Spleen (tissue), 13 donors: ENCODE measurements at places on chromosomes 11 and 22.

DNA sequence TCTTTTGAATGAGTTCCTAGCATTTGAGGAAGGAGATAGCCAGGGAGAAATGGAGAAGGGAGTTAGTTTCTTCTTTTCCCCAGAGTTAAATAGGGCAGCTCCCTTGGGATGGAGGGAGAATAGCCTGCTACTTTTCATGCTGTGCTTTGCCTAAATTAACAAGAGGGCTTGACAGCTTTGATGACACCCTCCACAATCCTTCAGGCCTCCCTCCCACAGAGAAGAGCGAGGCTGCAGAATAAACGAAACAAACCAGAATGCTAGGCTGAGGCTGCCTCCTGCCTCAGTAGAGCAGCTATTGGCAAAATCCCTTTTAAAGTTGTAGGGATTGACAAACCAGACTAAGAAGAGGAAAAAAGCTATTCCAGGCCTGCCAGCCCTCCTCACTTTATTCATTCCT lies 94.6 kb downstream of the C11orf58 start:
- no peaks in the 10 kb centered on the region for H3K4me1 ChIP-seq
- H3K27ac ChIP-seq: no peak overlapping the region
- no peak for DNase-seq
- H3K27me3 ChIP-seq: no peaks in the 10 kb centered on the region

DNA sequence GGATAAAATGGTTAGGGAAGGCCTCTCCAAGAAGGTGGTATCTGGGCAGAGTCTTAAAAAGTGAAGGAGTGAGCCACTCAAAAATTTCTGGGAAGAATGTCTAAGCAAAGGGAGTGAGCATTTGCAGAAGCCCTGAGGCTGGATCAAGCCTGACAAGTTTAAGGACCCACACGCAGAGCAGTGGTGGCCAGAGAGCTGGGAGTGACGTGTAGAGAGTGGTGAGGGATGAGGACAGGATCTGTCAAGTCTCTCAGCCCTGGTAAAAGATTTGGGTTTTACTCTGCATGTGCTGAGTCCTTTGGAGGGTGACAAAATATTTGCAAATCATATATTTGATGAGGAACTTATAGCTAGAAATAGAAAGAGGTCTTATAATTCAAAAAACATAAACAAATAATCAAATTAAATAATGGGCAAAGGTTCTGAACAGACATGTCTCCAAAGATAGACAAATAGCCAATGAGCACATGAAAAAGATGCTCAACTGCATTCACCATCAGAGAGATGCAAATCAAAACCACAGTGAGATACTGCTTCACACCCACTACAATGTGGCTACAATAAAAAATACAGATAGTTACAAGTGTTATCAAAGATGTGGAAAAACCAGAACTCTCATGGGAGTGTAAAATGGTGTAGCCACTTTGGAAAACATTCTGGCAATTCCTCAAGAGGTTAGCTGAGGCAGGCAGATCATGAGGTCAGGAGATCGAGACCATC lies 107.2 kb upstream of the NNMT start:
- no peak for DNase-seq
- peaks cover 70% of the 10 kb centered on the region for H3K4me1 ChIP-seq
- no peaks in the 10 kb centered on the region for H3K27me3 ChIP-seq

DNA sequence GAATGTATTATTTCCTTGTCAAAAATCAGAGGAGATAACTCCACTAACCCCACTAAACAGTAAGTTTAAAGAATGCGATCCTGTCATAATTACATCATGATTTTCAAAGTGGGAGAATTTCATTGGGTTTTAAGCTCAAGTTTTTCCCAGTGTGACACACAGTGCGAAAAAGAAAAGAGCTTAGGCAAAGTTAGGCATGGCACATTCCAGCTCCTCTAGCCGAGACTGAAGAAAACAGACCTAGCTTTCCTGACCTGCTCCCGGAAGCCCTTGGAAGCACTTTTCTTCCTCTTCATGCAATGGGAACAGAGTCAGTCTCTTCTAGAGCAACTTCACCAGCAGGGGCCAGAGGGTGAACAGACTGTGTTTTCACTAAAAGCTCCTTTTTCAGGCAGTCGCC lies 76.6 kb upstream of the AKIP1 start:
- H3K36me3 ChIP-seq: no peaks in the 10 kb centered on the region
- no peak overlapping the region for H3K4me3 ChIP-seq
- peaks cover 46% of the 10 kb centered on the region for H3K4me1 ChIP-seq
- no peaks in the 10 kb centered on the region for H3K27me3 ChIP-seq

- no peak for DNase-seq
- no peaks in the 10 kb centered on the region for H3K27me3 ChIP-seq
- no peak overlapping the region for H3K27ac ChIP-seq
Measured at GRCh38 chr11:112404112-112404511, 143.5 kb upstream of the PLET1 start.

GRCh38 chr22:27845644-27846043 lies 44.1 kb upstream of the MN1 start:
- DNase-seq: no peak
- no peaks in the 10 kb centered on the region for H3K27me3 ChIP-seq
- peaks cover 81% of the 10 kb centered on the region for H3K36me3 ChIP-seq
- no peaks in the 10 kb centered on the region for H3K4me1 ChIP-seq

GRCh38 chr11:75159151-75159953 lies 8.4 kb downstream of the SLCO2B1 start:
- peaks cover 8% of the 10 kb centered on the region for H3K4me1 ChIP-seq
- H3K27me3 ChIP-seq: no peaks in the 10 kb centered on the region
- H3K4me3 ChIP-seq: no peak overlapping the region
- no peaks in the 10 kb centered on the region for H3K36me3 ChIP-seq
- DNase-seq: no peak

DNA sequence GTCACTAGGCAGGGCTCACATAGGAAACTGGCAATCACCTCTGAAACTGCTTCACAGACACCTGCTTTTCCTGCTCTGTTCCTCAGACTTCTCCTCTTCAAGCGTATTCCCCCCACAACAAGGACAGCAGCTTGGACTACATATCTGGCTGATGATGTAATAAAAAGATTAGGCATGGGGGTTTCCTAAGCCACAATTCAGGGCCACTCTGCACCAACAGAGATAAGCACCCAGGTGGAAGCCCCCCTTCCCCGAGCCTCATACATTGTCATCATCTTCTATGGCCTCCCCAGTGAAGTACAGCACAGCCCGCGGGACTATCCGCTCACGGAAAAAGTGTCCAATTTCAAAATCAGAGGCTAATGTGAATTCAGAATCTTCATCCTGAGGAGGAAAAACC lies 25.0 kb upstream of the PHLDA2 start:
- no peak overlapping the region for H3K27ac ChIP-seq
- H3K4me3 ChIP-seq: no peak overlapping the region
- no peak for DNase-seq
- no peaks in the 10 kb centered on the region for H3K4me1 ChIP-seq

DNA sequence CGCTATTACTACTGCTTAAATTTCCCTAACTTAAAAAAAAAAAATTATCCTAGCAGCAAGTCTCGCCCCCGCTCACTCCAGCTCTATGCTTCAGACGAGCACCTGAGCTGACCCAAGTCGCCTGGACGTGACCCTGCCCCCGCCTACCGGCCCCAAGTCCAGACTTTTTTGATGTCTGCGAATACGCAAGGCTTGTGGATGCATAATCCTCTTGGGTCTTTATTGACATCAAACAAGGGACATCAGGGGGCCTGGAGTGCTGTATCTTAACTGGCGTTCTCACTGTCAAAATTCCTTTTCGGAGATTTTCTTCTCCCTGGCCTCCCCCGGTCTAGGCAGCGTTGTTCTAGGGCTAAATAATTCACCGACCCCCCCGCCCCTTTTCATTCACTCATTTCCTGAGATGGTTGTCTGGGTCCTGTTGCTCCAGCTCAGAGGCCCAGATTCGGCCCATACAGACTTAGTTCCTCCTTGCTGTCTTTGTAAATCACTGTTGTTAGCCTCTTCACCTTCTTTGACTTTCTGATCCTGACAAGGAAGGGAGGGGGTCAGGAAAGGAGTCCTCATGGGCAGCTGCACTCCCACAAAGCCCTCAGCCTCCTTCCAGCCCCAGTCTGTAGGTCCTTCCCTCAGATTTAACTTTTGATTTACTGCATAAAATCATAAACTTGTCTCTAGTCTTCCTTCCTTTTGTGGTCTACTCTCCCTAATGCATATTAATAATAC lies 601 bp upstream of the LRP4 start:
- peak overlapping the region; percentile 77 for H3K27ac ChIP-seq
- H3K27me3 ChIP-seq: peaks cover 35% of the 10 kb centered on the region
- H3K4me3 ChIP-seq: peak overlapping the region; percentile 62
- DNase-seq: no peak
- H3K36me3 ChIP-seq: no peaks in the 10 kb centered on the region

- no peak overlapping the region for H3K4me3 ChIP-seq
- H3K4me1 ChIP-seq: peaks cover 67% of the 10 kb centered on the region
- peaks cover 100% of the 10 kb centered on the region for H3K36me3 ChIP-seq
Measured at GRCh38 chr22:29275819-29276565, 7.9 kb downstream of the EWSR1 start.

DNA sequence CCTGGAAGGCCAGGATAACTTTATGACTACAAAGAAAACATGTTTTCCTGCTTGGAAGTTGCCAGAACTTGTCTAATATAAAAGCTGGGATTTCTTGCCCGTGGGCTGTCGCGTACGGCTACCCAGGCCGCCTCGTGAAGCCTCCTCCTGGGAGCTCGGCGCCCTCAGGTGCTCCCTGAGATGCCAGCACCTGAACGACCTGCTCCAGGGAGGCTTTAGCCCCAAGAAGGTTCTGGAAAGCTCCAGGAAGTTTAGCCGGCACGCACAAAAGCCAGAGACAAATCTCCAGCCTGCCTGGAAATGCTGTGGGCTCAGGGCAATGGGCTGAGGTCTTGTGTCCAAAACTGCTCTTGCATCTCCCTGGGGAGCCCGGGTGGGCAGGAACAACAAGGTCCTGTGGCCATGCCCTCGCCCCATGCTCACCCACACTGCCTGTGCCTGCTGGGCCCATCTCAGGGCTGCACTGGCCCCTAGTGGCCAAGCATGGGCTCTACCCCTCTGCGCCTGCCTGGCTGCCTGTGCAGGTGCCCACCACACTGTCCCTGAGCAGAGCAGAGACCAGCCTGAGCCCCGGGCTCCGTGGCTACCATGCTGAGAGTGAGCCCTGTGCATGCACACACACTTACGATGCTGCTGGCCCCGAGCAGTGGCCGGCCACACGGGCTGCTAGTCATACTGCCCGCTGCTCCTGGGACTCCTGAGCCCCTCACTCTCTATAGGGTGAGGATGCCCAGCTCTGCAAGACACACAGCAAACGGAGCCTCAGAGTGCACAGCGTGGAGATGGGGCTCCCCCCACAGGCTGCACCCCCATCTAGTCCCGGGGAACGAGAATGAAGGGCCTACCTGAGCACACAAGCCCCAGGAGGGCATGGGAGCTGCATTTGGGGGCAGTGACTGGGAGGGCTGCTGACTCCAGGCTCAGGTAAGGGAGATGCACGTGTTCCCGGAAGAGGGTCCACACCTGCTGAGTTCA lies 4.9 kb upstream of the CELSR1 start:
- H3K36me3 ChIP-seq: no peaks in the 10 kb centered on the region
- H3K27ac ChIP-seq: no peak overlapping the region
- H3K4me3 ChIP-seq: no peak overlapping the region
- H3K27me3 ChIP-seq: peaks cover 54% of the 10 kb centered on the region
- H3K4me1 ChIP-seq: peaks cover 29% of the 10 kb centered on the region
- DNase-seq: peak; percentile 93

DNA sequence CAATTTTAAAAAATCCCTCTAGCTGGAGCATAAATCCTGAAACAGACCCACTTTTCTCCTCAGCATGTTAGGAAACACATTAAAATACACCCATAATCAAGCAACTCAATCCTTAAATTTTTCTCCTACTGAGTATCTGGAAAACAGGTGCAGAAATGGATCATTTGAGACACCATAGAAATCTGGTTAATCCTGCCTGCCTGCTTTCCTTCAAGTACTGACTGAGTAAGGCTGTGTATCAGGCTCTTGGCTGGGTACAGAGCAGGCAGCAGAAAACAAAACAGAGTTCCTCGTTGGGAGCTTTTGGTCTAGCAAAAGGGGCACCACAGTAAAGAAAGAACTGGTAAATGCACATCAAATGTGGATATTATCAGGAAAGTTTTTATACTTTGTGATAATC lies 1.9 kb downstream of the KCNQ1OT1 start:
- no peak overlapping the region for H3K27ac ChIP-seq
- H3K27me3 ChIP-seq: no peaks in the 10 kb centered on the region
- no peaks in the 10 kb centered on the region for H3K36me3 ChIP-seq

GRCh38 chr11:58392746-58393145 lies 13.9 kb downstream of the OR5B3 start:
- no peaks in the 10 kb centered on the region for H3K4me1 ChIP-seq
- no peak overlapping the region for H3K27ac ChIP-seq
- H3K4me3 ChIP-seq: no peak overlapping the region
- no peak for DNase-seq
- no peaks in the 10 kb centered on the region for H3K27me3 ChIP-seq

DNA sequence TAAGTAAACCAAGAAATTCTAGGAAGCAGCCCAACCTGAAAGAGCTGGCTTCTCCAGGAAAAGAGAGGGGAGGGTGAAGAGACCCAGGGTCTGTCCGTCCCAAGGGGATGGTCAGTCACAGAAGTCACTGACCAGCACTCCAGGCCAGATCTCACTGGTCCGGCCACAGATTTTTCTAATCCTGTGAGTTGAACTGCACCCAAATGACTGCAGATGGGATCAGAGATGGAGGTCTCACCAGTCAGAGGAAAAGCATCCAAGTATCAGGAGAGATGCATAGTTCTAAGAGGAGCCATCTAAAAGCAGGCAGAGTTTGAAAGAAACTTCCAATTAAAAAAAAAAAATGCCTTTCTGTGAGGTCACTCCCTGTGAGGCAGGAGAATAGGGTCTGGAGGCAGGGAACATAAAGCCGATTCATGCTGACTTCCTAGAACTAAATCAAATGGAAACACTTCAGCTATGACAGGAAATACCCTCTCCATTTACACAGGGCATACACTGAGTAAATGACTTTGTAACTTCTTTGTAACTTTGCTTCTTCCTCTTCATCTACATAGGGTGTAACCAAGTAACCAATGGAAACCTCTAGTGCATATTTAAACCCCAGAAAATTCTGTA lies 144.5 kb downstream of the CCDC34 start:
- peak overlapping the region; percentile 28 for H3K4me3 ChIP-seq
- no peak for DNase-seq
- H3K27me3 ChIP-seq: no peaks in the 10 kb centered on the region
- no peaks in the 10 kb centered on the region for H3K36me3 ChIP-seq

GRCh38 chr11:76856106-76856505 lies 4.6 kb upstream of the ACER3 start:
- H3K27ac ChIP-seq: no peak overlapping the region
- no peaks in the 10 kb centered on the region for H3K4me1 ChIP-seq
- DNase-seq: no peak
- no peak overlapping the region for H3K4me3 ChIP-seq

DNA sequence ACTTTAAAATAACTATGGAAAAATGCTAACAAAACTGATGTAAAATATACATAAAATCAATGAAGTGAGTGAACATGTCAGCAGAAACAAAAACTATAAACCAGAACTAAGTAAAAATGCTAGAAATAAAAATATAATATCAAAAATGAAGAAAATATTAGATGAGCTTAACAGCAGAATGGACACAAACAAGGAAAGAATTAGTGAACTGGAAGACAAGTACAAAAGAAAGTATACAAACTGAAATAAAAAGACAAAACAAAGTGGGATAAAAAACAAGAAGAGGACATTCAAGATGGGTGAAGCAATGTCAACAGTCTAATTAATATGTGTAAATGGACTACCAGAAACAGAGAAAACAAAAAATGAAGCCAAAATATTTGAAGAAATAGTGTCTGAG lies 339.2 kb downstream of the NXPE2 start:
- no peak overlapping the region for H3K4me3 ChIP-seq
- H3K27me3 ChIP-seq: no peaks in the 10 kb centered on the region
- H3K27ac ChIP-seq: no peak overlapping the region
- DNase-seq: no peak
